ENCODE measurements at places on chromosomes 6 and 20.

- no peak for DNase-seq
Measured at GRCh38 chr6:133778414-133779130, 110.3 kb upstream of the TCF21 start.

DNA sequence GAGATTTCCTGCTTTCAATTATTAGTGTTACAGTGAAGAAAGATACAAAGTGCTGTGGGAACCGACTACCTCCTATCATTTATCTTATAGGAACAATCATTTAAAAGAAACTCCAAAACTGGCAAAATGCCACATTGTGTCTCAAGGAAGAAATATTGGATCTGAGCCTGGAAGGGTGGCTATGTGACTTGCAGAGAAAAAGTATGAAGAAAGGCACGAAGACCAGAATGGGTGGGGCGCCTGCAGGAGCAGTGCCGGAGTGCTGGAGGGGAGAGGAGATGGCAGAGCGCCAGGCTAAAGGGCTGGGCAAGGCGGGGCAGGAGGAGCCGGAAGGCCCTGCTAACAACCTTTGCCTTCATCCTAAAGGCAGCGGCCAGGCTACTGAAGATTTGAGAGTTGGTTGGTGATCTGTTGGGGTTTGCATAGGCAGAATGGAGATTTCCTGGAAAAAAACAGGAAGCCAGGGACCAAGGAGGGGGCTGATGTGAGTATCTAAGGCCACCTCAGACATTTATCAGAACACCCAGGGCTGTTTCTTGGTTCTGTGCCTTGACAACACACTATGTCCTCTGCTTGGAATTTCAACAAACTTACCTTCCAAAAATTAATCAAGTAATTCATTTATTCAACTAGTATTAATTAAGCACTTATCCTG lies 125.6 kb downstream of the MAFB start:
- no peak for DNase-seq

DNA sequence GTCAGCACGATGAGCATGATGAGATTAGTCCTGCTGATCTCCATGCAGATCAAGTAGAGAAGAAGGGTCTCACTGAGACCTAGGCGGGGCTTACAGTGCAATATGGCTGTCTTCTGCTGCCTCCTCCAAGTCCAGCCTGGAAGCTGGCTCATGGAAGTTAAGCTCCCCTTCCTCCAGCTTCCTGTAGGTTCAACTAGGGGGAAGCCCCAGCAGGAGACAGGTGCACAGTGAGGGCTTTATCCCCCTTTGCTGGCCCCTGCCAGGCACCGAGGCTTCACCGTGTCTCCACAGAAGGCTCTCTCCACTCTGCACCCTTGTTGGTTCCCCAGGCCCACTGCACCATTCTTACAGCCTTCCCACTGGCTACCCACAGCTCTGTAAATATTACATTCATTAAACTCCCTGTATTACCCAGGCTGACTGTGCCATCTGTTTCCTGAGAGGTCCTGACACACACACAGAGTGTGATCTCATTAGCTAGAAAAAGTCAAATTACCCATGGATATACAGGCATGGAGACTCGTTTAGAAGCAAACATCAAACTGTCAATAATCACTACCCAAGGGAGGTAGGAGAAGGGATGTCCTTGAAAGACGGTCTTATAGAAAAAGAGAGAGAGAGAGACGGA lies 90.4 kb downstream of the SLC2A10 start:
- peak; percentile 62 for DNase-seq

GRCh38 chr6:34957231-34957783 lies 68.3 kb downstream of the ANKS1A start:
- DNase-seq = no peak

GRCh38 chr6:11672256-11672655 lies 106.3 kb downstream of the ADTRP start:
- no peak for DNase-seq

- DNase-seq = no peak
Measured at GRCh38 chr6:27176523-27177484, 70.7 kb upstream of the PRSS16 start.

DNA sequence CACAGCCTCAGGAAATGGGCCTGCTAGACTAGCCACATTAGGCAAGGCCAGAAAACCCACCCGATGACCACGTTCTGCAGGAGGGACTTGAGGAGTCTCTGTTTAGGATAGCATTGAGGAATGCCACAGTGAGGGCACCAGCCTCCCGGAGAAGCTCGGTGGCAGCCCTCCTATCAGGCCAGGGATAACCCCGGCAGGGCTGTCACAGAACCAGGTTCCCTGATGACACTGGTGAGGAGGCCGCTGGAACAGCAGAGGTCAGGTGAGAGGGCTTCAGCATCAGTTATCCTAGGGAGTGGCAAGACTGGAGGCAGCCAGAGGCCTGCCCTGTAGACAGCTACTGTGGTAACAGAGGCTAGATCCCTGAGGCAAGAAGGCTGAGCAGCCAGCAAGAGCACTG lies 157.6 kb downstream of the MYLK4 start:
- no peak for DNase-seq

GRCh38 chr6:17877895-17878440 lies 109.5 kb downstream of the KIF13A start:
- no peak for DNase-seq

GRCh38 chr6:27795697-27796494 lies 116.3 kb downstream of the OR2B2 start:
- DNase-seq = peak; percentile 35

DNA sequence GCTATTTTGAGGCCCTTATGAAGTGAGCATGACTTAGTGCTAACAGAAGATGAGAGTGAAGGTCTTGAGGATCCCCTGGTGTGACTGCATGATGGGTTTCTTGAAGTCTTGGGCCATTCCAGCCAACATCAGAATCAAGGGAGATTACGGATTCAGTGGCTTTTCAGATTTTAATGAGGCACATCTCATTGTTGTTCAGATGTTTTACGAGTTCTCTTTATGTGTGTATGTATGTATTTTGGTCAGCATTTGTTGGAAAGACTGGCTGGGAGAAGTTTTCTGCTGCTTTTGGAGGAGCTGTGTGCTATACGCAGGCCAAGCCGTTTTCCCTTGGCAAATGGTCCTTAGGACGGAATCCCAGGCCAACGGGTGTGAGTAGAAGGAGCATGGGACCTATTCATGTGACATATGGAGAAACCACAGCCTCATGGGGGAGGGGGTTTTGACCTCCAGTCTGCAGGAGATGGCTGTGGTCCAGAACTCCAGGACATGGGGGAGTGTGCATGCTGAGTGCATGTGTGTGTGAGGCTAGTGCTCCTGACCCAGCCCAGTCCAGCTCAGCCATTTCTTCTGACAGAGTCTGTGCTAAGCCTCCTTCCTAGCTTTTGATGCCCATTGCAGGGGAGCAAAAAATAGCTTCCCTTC lies 35.3 kb downstream of the CHMP4B start:
- no peak for DNase-seq

DNA sequence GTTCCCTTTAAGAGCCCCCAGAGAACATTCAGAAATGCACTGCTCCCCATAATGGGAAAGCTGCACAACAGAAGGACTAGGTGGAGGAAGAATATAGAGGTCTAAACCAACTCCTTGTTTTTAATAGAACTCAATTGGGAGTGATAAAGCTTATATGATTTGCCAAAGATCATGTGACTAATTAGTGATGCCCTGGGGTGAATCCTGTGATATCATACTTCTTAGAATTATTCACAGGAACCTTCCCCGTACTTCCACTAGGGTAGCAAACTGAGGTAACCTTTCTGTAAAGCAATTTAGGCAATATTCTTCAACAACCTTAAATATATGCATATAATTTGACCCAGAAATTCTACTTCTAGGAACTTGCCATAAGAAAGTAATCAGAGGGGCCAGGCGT lies 84.4 kb downstream of the TFAP2A start:
- DNase-seq = no peak

- DNase-seq = no peak
Measured at GRCh38 chr6:152189736-152190135, 382.3 kb downstream of the ESR1 start.

- no peak for DNase-seq
Measured at GRCh38 chr20:53940907-53941545, 129.4 kb downstream of the BCAS1 start.

DNA sequence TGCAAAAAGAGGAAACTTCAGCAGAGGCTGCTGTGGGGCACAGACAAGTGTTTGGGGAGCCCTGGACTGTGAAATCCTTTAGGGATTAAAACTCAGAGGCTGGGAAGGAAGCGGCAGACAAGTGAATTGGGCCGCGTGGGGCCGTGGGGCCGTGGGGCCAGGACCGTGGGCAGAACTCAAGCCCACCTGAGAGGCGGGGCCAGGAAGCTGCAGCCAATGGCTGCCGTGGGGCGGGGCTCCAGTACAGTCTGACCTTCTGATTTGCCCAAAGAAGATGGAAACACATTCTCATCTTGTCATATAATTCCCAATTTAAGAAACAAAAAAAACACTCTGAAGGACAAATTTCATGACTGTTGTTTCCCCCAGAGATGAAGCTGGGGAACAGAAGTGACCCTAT lies 55.4 kb downstream of the ANKRD60 start:
- no peak for DNase-seq

- no peak for DNase-seq
Measured at GRCh38 chr6:73679009-73679408, 17.0 kb upstream of the CD109 start.

- no peak for DNase-seq
Measured at GRCh38 chr6:42185597-42185996, 9.2 kb downstream of the GUCA1B start.

GRCh38 chr6:72328775-72329174 lies 293.1 kb upstream of the KCNQ5 start:
- DNase-seq = no peak

DNA sequence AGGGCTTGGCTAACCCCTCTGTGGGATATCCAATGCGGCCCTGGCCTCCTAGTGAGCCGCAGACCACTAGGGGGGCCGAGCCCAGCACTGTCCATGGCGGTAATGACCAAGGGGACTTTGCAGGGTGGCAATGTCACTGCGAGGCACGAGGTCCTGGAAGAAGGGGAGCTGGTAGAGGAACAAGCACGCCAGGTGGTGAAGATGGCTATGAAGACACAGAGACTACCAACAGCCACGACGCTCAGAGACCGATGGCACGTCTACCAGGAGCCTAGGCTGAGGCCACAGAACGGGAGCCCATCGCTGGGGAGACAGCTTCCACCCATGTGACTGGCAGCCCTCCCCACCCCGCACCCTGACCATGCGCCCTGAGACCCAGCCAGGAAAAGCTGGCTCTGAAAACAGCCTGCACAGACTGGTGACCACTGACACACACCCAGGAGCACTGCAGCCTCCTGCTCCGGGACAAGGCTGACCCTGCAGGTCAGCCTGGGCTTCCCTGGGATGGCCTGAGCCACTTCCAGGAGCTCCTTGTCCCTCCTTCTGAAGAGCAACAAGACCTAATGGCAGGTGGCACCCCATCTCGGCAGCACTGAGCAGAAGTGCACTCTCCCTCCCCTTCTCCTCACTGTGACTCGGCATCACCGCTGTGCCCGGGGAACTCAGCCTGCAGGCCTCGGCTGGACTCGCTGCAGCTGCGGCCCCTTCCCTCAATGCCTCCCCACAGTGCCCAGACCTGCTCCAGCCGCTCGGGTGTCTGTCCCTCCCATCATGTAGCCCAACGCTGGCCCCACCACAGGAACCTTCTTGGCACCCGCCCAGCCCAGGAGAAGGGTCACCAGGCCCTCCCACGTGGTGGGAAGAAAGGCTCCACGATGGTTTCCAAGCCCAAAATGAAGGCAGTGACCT lies 56.9 kb downstream of the GNAS-AS1 start:
- DNase-seq = no peak

DNA sequence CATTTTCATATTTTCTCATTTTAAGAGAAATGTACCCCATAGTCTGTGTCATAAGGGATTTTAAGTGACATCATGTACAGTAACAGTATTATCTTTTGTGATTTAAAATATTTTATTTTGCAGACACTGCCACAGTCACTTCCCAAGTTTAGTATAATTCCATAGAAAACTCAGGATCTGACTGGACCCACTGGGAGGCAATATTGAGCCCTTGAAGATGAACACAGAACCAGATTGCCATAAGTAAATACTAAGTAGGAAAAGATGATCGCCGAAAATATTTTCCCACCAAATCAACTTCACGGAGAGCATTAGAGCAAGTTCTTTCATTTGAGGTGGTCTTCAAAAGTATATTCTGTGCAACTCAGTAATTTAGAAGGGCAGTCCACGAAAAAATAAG lies 17.6 kb upstream of the PKHD1 start:
- DNase-seq = no peak

DNA sequence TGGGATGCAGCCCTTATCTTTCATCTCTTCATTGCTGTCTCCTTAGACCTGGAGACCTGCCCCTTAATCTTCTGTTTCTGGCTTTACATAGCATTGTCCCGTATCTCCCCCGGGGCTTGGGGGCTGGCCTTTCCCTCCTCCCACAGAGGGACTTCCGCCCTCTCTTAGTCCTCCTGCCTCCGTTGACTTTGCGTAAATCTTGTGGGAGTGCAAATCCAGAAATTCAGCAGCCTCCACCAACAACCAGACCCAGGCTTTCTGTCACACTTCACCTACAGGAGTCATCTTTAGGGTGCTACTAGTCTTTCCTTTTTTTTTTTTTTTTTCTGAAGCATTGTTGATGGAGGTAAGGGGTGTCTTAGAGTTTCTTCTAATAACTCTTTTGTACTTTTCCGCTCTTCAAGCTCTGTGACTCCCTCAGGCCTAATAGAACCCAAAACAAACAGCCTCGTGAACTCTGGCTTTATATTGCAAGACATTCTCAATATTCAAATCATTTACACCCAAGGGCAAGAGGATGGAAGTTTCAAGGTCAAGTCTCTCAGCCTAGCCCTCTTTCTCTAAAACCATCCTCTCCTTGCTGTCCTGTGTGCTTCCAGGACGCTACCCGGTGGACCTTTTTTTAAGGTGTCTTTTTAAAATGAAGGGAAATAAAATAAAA lies 66.2 kb downstream of the RREB1 start:
- no peak for DNase-seq
